Stimulated activated CD4-positive, alpha-beta T cell treated with anti-CD3 and anti-CD28 coated beads, Interleukin-1b, Interleukin-23, amount 100 ng/mL, for 24 hours (primary cell): ENCODE measurements at places on chromosomes 3 and 15.

DNA sequence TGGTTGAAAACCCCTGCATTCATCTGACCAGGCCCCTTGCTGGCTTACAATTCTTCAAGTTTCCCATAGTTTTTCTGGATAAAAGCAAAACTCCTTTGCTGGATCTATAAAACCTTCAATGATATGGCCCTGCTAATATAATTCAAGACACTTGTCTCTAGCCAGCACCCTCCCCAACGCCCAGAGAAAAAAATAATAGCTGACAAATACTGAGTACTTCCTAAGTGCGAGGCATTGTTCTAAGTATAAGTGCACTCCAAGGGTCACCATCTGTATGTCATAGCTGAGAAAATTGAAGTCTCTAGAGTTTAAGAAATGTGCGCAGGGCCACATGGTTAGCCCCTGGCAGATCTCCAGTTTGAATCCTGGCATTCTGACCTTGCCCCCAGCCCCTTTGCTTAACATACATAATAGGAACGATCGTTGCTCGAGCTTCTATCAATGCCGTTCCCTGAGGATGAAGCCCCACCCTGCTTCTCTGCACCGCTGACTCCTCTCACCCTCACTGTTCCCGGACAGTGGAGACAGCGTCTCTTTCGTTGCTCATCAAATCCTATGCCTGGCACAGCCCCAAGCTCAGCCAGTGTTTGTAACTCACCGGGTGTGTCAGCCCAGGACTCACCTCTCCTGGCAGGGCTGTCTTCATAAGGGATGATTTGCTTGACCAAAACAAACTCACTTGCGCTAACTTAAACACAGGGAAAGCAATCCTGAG lies 377.1 kb upstream of the PROK2 start:
- DNase-seq = no peak

DNA sequence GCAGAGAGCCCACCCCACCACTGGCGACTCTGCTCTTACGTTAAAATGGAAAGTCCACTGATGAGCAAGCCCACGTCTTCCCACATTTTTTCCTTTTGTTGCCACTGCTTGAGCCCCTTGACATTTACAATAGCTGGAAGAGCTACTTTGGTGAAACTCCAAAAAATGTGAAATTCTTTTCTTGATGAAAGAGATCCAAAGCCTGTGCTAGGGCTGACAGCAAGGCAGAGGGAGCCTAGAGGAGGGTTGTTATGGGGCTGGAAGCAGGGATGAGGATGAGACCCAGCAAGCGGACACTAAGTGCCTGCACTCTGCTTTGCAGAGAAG lies 97.1 kb downstream of the CEMIP start:
- no peak for DNase-seq

DNA sequence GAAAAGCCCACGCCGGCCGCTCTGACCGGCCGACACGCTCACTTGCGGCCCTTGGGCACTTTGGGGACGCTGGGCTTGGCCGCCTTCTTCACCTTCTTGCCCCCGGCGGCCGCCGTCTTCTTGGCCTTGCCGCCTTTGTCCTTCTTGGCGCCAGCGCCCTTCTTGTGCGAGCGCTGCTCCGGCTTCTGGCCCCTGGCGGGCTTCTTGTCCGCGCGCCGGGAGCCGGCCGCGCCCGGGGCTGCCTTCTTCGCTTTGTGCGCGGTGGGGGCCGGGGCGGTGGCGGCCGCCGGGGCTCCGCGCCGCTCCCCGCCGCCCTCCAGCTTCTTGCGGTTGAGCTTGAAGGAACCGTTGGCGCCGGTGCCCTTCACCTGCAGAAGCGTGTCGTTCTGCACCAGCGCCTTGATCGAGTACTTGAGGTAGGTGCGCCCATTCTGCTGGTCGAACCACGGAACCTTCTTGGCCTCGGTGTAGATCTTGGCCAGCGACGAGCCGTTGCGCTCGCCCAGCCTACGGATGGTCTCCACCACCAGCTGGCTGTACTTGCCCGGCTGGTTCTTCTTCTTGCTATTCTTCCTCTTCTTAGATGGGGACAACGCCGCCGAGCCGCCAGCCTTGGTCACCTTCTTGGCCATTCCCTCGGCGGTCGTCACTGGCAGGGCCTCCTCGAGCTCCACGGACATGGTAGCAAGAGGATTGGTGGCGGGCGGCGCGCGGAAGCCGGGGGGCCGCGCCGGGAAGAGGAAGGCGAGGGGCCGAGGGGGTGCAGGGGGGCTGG lies 36.7 kb downstream of the HMCES start:
- DNase-seq = peak; percentile 18

- no peak for DNase-seq
Measured at GRCh38 chr3:135897715-135898114, 67.8 kb upstream of the PPP2R3A start.

DNA sequence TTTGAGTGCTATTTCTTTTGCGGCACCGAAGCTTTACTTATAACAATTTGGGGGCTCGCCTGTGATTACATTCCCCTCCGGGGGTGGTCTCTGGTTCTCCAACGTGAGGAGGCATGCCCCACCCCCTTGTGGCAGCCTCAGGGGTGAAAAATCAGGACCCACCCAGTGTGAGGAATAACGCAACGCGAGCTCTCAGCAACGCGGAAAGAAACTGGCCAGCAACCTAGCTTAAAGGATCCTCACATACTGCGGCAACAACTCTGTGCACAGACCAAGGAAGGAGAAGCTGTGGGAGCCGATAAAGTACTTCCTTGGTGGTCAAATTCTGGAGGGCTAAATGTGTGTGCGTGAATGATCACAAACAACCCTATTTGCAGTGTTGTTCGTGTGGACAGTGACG lies 5.8 kb downstream of the IQCF1 start:
- DNase-seq = no peak

DNA sequence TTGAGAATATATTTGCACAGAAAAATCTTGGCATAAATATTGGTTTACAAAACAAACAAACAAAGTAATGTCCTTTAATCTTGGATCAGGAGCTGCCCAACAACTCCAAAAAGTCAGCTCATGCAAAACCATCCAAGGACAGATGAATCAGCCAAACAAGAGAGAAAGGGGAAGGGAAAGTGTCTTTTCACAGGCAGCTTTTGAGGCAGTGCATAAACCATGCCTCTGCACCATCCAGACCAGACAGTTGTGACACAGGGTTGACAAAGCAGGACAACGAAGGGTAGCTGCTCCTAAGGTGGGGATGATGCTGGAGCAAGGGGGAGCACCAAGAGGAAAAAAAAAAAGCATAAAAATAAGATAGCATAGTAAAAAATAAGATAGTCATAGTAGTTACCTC lies 8.7 kb downstream of the CD86 start:
- DNase-seq = no peak

GRCh38 chr3:182668541-182668940 lies 124.8 kb upstream of the ATP11B start:
- no peak for DNase-seq

- no peak for DNase-seq
Measured at GRCh38 chr3:43152649-43153048, 46.8 kb upstream of the POMGNT2 start.

- no peak for DNase-seq
Measured at GRCh38 chr3:31219131-31219843, 313.4 kb upstream of the STT3B start.
